ENCODE measurements at places on chromosomes 7 and 10.

GRCh38 chr10:49622426-49623425, 8.9 kb downstream of the CHAT start:
- no peak for DNase-seq

- no peak for DNase-seq
These were observed 917.8 kb upstream of the ZNF722 start for GRCh38 chr7:63080831-63081230.

- DNase-seq = no peak
These were observed 58.3 kb upstream of the HECW1 start for GRCh38 chr7:43054052-43054722.

DNA sequence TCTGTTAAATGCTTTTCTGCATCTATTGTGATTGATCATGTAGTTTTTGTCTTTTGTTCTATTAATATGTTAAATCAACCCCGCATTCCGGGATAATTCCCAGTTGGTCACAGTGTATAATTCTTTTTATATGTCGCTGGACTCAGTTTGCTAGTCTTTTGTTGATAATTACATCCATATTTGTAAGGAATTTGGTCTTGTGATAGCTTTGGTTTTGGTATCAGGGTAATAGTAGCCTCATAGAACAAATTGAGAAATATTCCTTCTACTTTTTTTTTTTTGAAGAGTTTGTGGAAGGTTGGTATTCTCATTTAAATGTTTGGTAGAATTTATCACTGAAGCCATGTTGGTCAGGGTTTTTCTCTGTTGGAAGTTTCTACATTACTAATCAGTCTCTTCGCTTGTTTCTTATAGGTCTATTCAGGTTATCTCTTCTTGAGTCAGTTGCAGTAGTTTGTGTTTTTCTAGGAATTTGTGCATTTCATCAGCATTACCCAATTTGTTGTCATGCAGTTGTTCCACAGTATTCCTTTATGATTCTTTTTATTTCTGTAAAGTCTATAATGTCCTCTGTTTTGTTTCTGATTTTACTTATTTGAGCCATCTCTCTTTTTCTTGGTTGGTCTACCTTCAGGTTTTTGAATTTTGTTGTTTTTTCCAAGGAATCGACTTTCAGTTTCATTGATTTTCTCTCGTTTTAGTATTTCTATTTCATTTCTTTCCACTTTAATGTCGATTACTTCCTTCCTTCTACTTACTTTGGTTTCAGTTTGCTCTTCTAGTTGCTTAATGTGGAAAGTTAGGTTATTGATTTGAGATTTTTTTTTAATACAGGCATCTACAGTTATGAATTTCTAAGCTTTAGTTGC, 64.6 kb upstream of the GJD4 start:
- DNase-seq = no peak

DNA sequence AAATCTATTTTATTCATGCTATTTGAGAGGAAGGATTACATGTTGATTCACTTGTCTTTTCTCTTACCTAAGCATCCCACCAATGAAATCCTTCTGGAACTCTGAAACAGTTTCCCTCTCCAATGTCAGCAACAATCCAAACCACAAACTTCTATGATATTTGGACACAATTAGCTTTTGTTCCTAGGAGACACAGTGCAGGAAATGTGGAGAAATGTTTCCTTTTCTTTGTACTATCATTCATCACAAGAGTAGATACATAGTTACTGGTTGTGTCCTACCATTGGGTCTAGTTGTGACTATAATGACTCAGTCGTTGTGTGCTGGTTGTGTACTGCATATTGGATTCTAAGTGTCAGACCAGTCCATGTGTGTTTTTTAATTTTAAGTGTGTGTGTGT, 156.8 kb upstream of the MAGI2 start:
- DNase-seq = no peak

GRCh38 chr10:73262105-73262730, 9.8 kb upstream of the MRPS16 start:
- DNase-seq = no peak

- DNase-seq = no peak
These were observed 54.3 kb downstream of the EGFR start for GRCh38 chr7:55073051-55073511.

DNA sequence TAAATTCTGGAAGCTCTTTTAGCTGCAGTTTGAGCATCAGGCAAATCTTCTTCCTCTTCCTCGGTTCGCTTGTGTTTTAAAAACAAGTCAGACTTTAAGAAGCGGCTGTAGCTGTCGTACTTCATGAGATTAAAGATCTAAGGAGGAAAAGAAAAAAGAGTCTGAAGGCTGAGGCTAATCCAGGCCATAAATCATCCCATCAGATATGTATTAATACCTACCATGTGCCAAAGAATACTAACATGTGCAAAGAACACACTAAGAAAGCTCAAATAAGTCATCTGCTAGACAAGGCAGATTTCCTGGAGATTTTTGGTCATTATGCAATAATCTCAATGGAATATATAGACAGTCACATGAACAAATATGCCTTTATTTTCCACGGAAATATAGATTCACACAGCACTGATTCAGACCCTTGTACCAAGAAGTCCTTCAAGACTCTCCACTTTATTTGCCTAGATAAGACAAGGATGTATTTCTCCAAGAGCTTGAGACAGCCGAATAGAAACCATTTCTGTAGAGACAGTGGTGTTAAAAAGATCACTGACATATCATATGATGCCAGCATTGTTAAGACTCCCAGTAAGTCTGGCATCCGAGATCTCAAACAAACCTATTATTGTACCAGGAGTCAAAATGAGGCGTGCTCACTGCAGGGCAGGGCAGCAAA, 42.3 kb downstream of the RGS10 start:
- no peak for DNase-seq

GRCh38 chr10:44589944-44590449, 205.1 kb upstream of the CXCL12 start:
- no peak for DNase-seq

GRCh38 chr7:140867467-140868462, 57.0 kb downstream of the BRAF start:
- DNase-seq = no peak

- peak; percentile 4 for DNase-seq
These were observed 42.7 kb downstream of the SPDYE5 start for GRCh38 chr7:75534727-75535307.

GRCh38 chr10:113399065-113399464, 153.8 kb upstream of the HABP2 start:
- no peak for DNase-seq

DNA sequence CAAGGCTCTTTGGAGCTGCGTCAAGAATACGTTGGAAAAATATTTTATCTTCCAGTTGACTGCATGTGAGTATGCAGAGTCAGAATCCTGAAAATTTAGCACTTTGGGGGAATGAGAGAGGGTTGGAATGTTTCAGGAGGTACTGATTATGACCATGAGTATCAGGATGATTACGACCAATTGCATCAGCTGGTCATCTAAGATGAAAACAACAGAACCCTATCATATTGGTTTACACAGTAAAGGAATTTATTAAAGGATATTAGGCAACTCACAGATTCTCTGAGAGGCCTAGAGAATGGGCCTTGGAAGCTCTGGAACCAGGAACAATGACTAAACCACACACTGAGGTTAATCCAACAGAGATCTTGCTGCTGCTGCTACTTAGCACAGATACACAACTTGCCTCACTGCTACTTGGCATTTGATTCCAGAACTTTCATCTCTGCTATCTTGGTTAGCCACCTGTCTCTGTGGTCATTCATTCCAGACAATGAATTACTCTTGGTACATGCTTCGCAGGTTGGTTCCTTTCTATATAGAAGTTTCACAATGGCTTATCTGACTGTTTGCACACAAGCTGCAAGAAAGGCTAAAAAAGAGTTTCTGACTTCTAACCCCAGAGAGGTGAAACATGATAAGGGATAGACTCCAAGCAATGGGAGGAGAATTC, 68.0 kb upstream of the CTTNBP2 start:
- no peak for DNase-seq

- no peak for DNase-seq
These were observed 1.1 kb upstream of the TECTB start for GRCh38 chr10:112282086-112282485.

DNA sequence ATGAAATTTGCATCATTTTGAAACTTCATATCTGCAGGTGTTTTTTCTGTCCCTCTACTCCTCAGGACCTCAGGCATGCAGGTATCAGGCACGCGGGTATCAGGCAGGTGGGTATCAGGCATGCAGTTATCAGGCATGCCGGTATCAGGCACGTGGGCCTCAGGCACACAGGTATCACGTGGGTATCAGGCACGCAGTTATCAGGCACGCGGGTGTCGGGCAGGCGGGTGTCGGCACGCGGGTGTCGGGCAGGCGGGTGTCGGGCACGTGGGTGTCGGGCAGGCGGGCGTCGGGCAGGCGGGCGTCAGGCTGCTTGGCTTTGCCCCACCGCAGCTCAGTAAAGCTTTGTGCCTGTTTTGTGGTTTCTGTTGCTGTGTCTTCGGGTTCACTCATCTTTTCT, 8.7 kb downstream of the SPRN start:
- no peak for DNase-seq
